Naive thymus-derived CD8-positive, alpha-beta T cell (primary cell): ENCODE measurements at places on chromosomes 5 and 9. TPM values are rescaled to one million over a fixed set of nuclear protein-coding genes. Genes with fewer than 3 reads are reported as not detected.
A peak's percentile ranks its signal among the peaks of the same experiment; 100 is the strongest.

DNA sequence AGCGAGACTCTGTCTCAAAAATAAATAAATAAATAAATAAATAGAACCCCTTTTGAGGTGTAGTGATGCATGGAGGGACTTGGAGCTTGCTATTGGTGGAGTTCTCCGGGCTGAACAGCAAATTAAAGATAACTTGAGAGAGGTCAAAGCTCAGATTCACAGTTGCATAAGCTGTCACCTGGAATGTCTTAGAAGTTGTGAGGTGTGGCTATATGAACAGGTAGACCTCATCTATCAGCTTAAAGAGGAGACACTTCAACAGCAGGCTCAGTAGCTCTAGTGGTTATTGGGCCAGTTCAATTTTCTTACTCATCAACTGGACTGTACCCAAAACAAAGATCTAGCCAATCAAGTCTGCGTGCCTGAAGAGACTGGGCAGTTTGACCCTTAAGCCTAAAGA, 11.7 kb upstream of the STING1 start:
- no peaks in the 10 kb centered on the region for H3K27me3 ChIP-seq
- DNase-seq, result no peak
- no peak overlapping the region for H3K27ac ChIP-seq
- no peak overlapping the region for H3K4me3 ChIP-seq
- peaks cover 5% of the 10 kb centered on the region for H3K4me1 ChIP-seq
- H3K36me3 ChIP-seq, result no peaks in the 10 kb centered on the region

BARHL1 gene
- not detected for total RNA-seq

RNF183 gene
- total RNA-seq, result 0.23 TPM

GRCh38 chr9:109843641-109844040, 63.6 kb downstream of the PALM2AKAP2 start:
- no peak overlapping the region for H3K4me3 ChIP-seq
- H3K27me3 ChIP-seq, result no peaks in the 10 kb centered on the region
- no peaks in the 10 kb centered on the region for H3K4me1 ChIP-seq
- no peak for DNase-seq
- no peak overlapping the region for H3K27ac ChIP-seq

- no peak overlapping the region for H3K4me3 ChIP-seq
- H3K36me3 ChIP-seq, result no peaks in the 10 kb centered on the region
- H3K27me3 ChIP-seq, result peaks cover 2% of the 10 kb centered on the region
- DNase-seq, result no peak
- H3K27ac ChIP-seq, result no peak overlapping the region
These were observed 60.7 kb downstream of the BHMT start for GRCh38 chr5:79172269-79172668.

- no peaks in the 10 kb centered on the region for H3K27me3 ChIP-seq
- no peak for DNase-seq
- no peak overlapping the region for H3K4me3 ChIP-seq
These were observed 147.5 kb upstream of the PIK3R1 start for GRCh38 chr5:68067976-68068603.

- H3K27ac ChIP-seq, result no peak overlapping the region
These were observed 30.9 kb upstream of the CDK20 start for GRCh38 chr9:88005240-88005639.

DNA sequence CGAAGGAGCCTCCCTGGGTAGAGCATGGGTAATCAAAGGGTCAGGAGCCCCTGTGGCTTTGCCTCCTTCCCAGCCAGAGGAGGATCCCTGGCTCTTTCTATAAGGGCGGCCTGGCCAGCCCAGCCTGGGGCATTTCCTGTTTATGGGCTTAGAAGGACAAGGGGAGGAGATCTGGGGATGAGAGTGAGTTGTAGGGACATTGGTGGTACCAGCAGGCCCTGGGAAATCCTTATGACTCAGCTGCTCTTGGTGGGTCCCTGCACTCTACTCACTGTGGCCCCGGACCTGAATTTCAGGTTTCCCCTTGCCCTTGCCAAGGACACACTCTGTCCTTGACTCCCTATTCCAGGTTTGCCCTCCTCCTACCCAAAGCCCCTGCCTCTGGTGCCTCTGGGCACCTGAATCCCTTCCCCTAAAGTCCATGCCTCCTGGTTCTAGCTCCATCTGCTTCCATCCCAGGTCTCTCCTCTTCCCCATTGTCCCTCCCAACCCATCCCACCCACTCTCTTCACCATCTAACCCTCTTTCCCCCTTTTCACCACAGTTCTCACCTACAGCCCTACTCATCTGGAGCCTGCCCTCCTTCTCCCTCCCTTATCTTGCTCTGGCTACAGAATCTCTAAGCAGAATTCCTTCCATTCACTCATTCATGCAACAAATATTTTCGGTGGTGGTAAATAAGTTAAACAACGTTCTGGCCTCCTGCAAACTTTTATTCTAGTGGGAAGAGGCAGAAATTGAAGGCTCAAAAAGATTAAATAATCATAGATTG, 34.9 kb downstream of the PCDH1 start:
- H3K36me3 ChIP-seq, result no peaks in the 10 kb centered on the region
- H3K4me3 ChIP-seq, result no peak overlapping the region
- no peak overlapping the region for H3K27ac ChIP-seq

DNA sequence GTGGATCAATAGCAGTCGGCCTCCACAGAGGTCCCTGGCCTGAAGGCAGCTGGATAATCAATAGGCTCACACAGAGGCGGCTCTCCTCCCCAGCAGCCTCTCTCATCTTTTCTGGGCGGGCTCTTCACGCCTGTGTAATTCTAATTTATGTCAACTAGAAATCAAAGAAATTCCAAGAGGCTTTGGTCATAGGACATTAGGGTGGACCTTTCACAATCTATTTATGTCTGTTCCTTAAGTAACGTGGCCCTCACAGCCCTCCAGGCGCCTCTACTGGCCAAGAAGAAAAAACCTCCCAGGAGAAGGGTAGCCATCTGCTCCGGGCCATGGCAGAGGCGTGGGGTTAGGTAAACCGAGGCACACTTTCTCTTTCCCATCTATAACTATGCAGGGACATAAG, 205.1 kb upstream of the EFNA5 start:
- no peaks in the 10 kb centered on the region for H3K27me3 ChIP-seq
- no peak overlapping the region for H3K4me3 ChIP-seq
- no peak for DNase-seq
- H3K27ac ChIP-seq, result no peak overlapping the region
- H3K36me3 ChIP-seq, result peaks cover 23% of the 10 kb centered on the region
- H3K4me1 ChIP-seq, result no peaks in the 10 kb centered on the region

SLC6A18 gene
- not detected for total RNA-seq

- H3K4me1 ChIP-seq, result peaks cover 70% of the 10 kb centered on the region
- no peaks in the 10 kb centered on the region for H3K36me3 ChIP-seq
- no peak for DNase-seq
- H3K4me3 ChIP-seq, result peak overlapping the region; percentile 67
- no peaks in the 10 kb centered on the region for H3K27me3 ChIP-seq
These were observed 114.8 kb downstream of the TLE4 start for GRCh38 chr9:79686381-79687130.

- H3K4me1 ChIP-seq, result no peaks in the 10 kb centered on the region
- H3K27ac ChIP-seq, result no peak overlapping the region
- H3K4me3 ChIP-seq, result no peak overlapping the region
- H3K27me3 ChIP-seq, result no peaks in the 10 kb centered on the region
- no peak for DNase-seq
These were observed 172.3 kb upstream of the CDH6 start for GRCh38 chr5:31021181-31021624.

GRCh38 chr5:154372661-154373060, 73.1 kb upstream of the SAP30L start:
- no peaks in the 10 kb centered on the region for H3K27me3 ChIP-seq
- H3K27ac ChIP-seq, result no peak overlapping the region
- H3K4me3 ChIP-seq, result no peak overlapping the region
- no peak for DNase-seq

DNA sequence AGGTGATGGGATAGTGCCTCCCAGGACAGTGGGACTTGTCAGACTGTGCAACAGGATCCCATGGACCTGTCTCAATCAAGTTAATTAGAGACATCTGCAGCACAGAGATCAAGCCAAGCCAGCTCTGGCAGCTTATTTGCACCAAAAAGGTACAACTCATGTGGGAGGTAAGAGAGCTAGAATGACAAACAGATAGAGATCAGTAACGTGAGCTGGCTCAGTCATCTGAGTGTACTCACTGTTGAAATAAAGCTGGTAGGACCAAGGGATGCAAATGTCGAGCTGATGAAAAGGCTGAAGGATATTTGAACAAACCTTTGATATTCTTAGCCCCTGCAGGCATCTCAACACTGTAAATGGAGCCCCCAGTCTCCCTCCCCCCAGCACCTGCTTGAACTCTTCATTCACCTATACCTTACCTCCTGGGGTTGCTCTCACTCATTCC, 198.1 kb downstream of the EFNA5 start:
- H3K36me3 ChIP-seq, result no peaks in the 10 kb centered on the region
- H3K27me3 ChIP-seq, result no peaks in the 10 kb centered on the region
- no peak overlapping the region for H3K27ac ChIP-seq
- no peak overlapping the region for H3K4me3 ChIP-seq
- H3K4me1 ChIP-seq, result no peaks in the 10 kb centered on the region

DNA sequence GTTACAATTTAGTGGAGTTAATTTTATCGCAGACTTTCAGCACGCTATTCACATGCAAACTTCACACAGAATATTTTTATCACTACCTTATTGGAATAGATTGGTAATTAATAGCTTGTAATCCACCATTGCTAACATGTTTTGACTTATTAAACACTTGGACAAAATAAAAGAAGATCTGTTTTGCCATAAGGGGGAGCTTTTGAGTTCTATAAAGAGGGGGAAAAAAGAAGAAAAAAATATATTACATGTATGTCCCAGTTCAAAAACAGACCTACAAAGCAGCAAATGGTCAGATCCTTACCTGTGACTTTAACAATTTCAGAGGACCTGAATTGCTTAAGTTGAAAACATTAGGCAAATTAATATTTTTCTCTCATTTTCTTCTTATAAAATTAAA, 1.2 kb upstream of the PAPPA start:
- H3K4me1 ChIP-seq, result peaks cover 3% of the 10 kb centered on the region
- no peak overlapping the region for H3K27ac ChIP-seq
- H3K27me3 ChIP-seq, result peaks cover 64% of the 10 kb centered on the region
- DNase-seq, result no peak

GRCh38 chr9:115058175-115058574, 59.8 kb downstream of the TNC start:
- no peak overlapping the region for H3K4me3 ChIP-seq
- no peak overlapping the region for H3K27ac ChIP-seq
- H3K27me3 ChIP-seq, result peaks cover 47% of the 10 kb centered on the region
- DNase-seq, result no peak
- no peaks in the 10 kb centered on the region for H3K36me3 ChIP-seq
- no peaks in the 10 kb centered on the region for H3K4me1 ChIP-seq

- H3K27me3 ChIP-seq, result no peaks in the 10 kb centered on the region
- peaks cover 32% of the 10 kb centered on the region for H3K36me3 ChIP-seq
- H3K27ac ChIP-seq, result peak overlapping the region; percentile 75
- DNase-seq, result no peak
- peaks cover 38% of the 10 kb centered on the region for H3K4me1 ChIP-seq
- H3K4me3 ChIP-seq, result no peak overlapping the region
These were observed 1.4 kb downstream of the IL11RA start for GRCh38 chr9:34653151-34654072.

GRCh38 chr5:76274571-76274970, 128.5 kb upstream of the IQGAP2 start:
- H3K27me3 ChIP-seq, result no peaks in the 10 kb centered on the region
- no peak overlapping the region for H3K27ac ChIP-seq
- DNase-seq, result no peak
- no peak overlapping the region for H3K4me3 ChIP-seq
- peaks cover 11% of the 10 kb centered on the region for H3K4me1 ChIP-seq

RHOBTB3 gene
- 0.25 TPM for total RNA-seq

GRCh38 chr9:26656003-26656870, 236.4 kb downstream of the CAAP1 start:
- no peaks in the 10 kb centered on the region for H3K36me3 ChIP-seq
- DNase-seq, result no peak
- H3K27ac ChIP-seq, result no peak overlapping the region
- H3K4me3 ChIP-seq, result no peak overlapping the region
- peaks cover 19% of the 10 kb centered on the region for H3K27me3 ChIP-seq
- H3K4me1 ChIP-seq, result no peaks in the 10 kb centered on the region

SOX30 gene
- 0.44 TPM for total RNA-seq

CAVIN4 gene
- not detected for total RNA-seq

DNA sequence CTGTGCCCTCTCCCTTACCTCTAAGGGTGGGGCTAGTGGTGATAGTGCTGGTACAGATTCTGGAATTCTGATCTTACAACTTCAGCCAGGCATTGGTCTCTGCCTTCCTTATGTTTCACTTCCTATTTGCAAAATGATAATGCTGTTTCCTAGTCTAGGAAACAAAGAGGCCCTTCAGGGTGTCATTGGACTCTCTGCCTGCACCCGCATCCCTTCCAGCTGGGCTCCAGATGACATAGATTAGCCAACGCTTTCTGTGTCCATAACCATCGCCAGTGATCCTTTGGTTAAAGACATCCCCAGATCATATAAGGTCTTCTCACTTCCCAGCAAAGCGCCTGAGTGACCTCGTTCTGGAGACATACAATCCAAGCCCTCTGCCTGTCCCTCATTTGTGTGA, 180.7 kb downstream of the ERCC6L2 start:
- peaks cover 4% of the 10 kb centered on the region for H3K36me3 ChIP-seq
- no peak overlapping the region for H3K27ac ChIP-seq
- no peak for DNase-seq
- no peaks in the 10 kb centered on the region for H3K27me3 ChIP-seq
- peaks cover 14% of the 10 kb centered on the region for H3K4me1 ChIP-seq

- H3K27ac ChIP-seq, result no peak overlapping the region
- no peak overlapping the region for H3K4me3 ChIP-seq
- H3K4me1 ChIP-seq, result no peaks in the 10 kb centered on the region
- H3K27me3 ChIP-seq, result no peaks in the 10 kb centered on the region
- H3K36me3 ChIP-seq, result peaks cover 19% of the 10 kb centered on the region
These were observed 231.6 kb upstream of the TAS2R1 start for GRCh38 chr5:9861666-9862256.

DNA sequence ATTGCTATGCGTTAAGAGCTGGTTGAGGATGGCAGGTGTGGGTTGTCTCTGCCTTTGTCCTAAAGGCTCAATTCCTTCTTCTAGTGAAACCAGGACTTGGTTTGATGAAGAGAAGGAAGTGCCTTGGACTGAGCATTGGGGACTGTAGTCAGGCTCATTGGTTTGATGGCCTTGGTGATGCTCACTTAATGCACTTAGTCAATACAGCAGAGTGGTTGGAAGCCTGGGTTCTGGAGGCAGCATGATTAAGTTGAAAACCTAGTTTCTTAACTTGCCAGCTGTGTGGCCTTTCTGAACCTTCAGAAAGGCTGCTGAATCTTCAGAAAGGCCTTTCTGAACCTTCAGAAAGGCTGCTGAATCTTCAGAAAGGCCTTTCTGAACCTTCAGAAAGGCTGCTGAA, 52.4 kb downstream of the PTTG1 start:
- no peak overlapping the region for H3K4me3 ChIP-seq
- peaks cover 30% of the 10 kb centered on the region for H3K4me1 ChIP-seq
- no peak for DNase-seq
- H3K36me3 ChIP-seq, result no peaks in the 10 kb centered on the region
- H3K27ac ChIP-seq, result no peak overlapping the region

- no peak for DNase-seq
- H3K27me3 ChIP-seq, result no peaks in the 10 kb centered on the region
- no peak overlapping the region for H3K27ac ChIP-seq
- peaks cover 2% of the 10 kb centered on the region for H3K36me3 ChIP-seq
- no peaks in the 10 kb centered on the region for H3K4me1 ChIP-seq
- no peak overlapping the region for H3K4me3 ChIP-seq
These were observed 550 bp downstream of the IFNE start for GRCh38 chr9:21481470-21482056.

MYORG gene
- total RNA-seq, result 1.2 TPM

CATSPER3 gene
- 0.80 TPM for total RNA-seq

GRCh38 chr5:135030956-135031812, 2.8 kb downstream of the PITX1 start:
- no peak for DNase-seq
- peaks cover 38% of the 10 kb centered on the region for H3K4me1 ChIP-seq
- no peak overlapping the region for H3K27ac ChIP-seq
- peak overlapping the region; percentile 75 for H3K4me3 ChIP-seq
- H3K27me3 ChIP-seq, result peaks cover 44% of the 10 kb centered on the region
